ENCODE measurements at places on chromosomes 2 and 18.

- no peak for DNase-seq
Measured at GRCh38 chr2:68251855-68252399, 405 bp downstream of the PPP3R1 start.

DNA sequence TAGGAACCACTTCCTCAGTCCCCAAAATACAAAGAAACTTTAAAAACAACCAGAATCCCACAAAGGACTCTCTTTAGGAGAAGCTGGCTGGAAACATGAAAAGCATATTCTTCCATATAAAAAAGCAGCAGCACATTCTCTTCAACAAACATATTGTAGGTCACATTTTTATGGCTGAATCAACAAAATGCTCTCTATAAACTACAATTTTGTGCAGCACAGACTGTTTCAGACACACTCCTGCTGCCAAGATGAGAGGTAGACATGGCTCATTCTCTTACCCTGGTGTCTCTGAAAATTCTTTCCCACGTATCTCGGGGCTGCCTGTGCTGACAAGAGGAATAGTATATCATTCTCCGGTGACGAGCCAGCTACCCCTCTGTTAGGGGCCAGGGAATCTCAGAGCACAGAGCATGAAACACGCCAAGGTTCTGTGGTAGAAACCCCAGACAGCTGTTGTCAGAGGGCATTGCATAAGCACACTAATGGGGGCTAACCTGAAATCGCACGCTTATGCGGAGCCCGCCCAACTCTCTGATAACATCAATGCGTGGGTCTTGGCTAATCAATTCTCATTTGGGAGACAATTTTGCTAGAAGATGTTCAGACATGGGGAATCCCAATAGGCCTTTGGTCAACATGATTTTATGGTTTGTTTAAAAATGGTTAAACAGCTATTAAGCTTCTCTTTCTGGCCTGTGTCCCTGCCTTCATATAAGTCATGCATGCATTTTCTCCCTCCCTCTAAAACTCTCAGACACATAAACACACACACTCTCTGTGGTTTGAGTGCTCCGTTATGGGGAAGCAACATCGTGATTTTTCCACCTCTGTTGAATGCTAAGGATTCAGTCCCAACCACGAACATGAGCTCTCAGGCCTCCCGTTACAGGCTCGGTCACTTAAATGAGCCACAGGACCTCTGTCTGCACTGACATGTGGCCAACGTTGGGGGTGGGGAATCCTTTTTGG, 177.5 kb downstream of the INO80D start:
- DNase-seq: no peak

DNA sequence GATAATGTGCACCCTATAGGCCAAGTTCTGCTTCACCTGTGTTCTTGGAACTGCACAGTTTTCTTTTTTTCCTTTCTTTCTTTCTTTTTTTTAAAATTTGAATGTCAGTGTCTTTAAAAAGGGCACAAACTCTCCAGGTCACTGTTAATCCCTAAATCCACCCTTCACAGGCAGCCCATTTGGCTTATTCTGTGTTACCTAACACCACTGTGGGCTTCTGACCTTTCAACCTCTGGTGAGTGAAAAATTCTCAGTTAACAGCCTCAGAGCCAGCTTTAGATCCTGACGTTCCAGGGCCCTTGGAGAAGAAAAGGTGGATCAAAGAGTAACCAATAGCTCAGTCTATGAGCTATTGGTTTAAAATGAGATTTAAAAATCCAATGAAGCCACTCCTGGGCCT, 6.8 kb upstream of the CETN1 start:
- no peak for DNase-seq

GRCh38 chr2:105929516-105929915, 184.8 kb downstream of the NCK2 start:
- DNase-seq: peak; percentile 8

- DNase-seq: no peak
Measured at GRCh38 chr2:215812966-215813365, 200.4 kb downstream of the MREG start.

- DNase-seq: no peak
Measured at GRCh38 chr2:100110614-100111000, 31.8 kb downstream of the AFF3 start.

- no peak for DNase-seq
Measured at GRCh38 chr2:239261356-239261755, 139.5 kb downstream of the HDAC4 start.

- DNase-seq: no peak
Measured at GRCh38 chr2:186422226-186422625, 63.8 kb upstream of the ZC3H15 start.

- no peak for DNase-seq
Measured at GRCh38 chr2:40113997-40114396, 334.9 kb upstream of the THUMPD2 start.

GRCh38 chr2:134206031-134206430, 47.8 kb upstream of the MGAT5 start:
- DNase-seq: no peak
